Activated CD4-positive, alpha-beta memory T cell treated with anti-CD3 and anti-CD28 coated beads, Interleukin-2, amount 10 ng/mL, durations not matched to agents 7 days and 5 days (primary cell): ENCODE measurements at places on chromosomes 2 and 18.

GRCh38 chr18:43079422-43079821 is 36.1 kb downstream of the RIT2 start:
- no peak for DNase-seq

- no peak for DNase-seq
These were observed 60.0 kb downstream of the TMEM131 start for GRCh38 chr2:97935719-97936161.

GRCh38 chr18:37471637-37472036 is 94.0 kb downstream of the CELF4 start:
- DNase-seq, result no peak

- DNase-seq, result no peak
These were observed 74.2 kb upstream of the GALNT3 start for GRCh38 chr2:165868211-165868610.

DNA sequence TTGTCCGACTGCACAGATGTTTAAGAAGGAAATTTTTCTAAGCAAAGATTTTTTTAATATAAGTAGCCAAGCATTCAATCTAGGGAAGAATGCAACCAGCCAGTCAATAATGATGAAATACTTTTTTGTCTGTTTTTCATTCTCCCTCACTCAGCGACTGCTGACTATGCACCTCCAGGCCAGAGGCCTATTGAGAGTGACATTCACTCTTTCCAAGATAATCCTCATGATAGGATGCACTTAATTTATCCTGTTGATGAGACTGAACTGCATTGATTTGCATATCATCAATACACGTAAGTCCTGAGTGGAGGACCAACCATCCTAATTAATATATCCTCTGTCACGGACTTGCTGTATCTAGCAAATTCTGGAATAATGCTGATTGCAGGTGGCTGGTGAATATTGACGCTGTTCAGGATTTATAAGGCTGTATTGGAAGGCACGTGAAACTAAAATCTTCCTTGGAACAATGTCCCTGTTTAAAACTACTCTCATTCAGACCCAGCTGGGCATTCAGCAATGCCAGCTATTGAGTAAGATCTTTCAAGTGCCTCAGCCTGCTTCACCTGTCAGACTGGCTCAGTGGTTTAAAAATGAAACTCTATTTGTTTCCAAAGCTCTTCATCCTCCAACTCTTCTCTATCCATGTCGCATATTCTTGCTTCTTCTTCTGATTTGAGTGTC is 142.2 kb downstream of the MAP2 start:
- no peak for DNase-seq

DNA sequence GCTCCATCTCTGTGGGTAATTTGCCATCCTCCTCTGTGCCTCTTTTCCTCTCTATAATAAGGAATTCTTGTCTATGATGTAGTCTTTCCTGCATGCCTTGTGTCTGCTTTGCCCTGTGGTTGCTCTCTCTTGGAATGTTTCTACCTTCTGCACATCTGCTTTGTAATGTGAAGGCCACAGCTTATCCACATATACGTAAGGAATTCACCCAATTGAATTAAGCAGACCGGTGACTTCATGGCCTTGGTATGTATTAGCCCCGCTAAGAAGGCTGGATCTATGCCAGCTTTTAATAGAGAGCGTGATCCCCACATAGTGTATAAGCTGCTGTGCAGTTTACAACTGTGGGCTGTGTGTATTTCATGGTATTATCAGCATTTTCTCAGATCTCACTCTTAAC is 274.7 kb downstream of the RNF144A start:
- no peak for DNase-seq

- DNase-seq, result no peak
These were observed 511.5 kb upstream of the RAB6C start for GRCh38 chr2:129467941-129468340.

DNA sequence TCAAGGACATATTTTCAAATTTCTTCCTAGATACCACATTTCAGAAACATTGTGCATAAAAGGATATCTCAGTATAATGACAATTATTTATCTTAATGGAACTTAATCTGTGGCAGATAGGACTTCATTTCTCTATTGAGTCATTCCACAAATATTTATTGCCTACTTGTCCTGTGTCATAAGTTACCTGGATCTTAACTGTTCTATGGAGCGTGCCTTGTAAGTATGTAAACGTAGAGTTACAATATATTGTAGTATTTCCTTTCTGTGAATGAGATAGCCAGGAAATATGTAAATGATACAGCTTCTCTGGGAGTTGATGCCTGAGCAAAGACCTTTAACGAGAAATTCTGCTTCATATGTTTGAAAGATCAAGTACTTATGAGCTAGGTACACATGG is 2.5 kb downstream of the AGFG1 start:
- DNase-seq, result no peak

GRCh38 chr2:233968556-233968955 is 51.4 kb downstream of the TRPM8 start:
- DNase-seq, result no peak

DNA sequence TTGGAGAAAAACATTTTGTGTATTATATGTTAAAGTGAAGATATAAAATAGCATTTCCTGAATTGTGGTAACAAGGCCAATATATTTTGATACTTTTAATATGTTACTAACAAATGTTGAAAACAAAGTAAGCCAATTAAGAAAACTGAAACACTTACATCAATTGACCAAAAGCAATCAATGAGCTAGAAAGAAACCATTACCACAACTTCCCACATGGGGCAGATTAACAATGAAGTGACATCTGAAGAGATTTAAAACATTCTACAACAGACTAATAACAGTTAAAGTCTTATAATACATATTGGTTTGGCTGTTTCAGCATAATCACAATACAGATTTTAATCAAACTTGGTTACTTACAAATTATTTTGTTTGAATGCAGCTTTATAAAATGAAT is 282.4 kb upstream of the NETO1 start:
- no peak for DNase-seq

GRCh38 chr18:74635224-74635975 is 37.7 kb downstream of the ZNF407 start:
- DNase-seq, result no peak

GRCh38 chr2:60125611-60126426 is 427.6 kb downstream of the BCL11A start:
- DNase-seq, result no peak

- no peak for DNase-seq
These were observed 28.3 kb downstream of the CREB1 start for GRCh38 chr2:207558079-207558491.

- DNase-seq, result peak; percentile 5
These were observed 9.9 kb downstream of the GLI2 start for GRCh38 chr2:120745420-120746111.

DNA sequence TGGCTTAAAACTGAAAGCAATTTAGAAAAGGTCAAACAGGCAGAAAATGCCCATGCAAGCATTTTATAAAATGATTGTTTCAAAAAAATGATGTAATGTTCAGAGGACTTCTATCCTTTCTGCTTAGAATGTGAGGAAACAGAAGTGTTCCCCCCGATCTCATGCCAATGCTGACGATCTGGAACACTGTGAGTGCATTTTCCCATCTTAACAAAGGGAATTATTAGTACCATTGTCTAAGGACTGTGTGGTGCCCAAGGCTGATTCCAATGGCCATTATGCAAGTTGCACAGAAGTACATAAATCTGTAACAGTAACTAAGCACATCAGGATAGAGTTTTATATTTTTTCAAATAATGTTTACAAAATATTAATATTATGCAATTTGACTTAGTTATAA is 185.3 kb downstream of the MYT1L start:
- no peak for DNase-seq

DNA sequence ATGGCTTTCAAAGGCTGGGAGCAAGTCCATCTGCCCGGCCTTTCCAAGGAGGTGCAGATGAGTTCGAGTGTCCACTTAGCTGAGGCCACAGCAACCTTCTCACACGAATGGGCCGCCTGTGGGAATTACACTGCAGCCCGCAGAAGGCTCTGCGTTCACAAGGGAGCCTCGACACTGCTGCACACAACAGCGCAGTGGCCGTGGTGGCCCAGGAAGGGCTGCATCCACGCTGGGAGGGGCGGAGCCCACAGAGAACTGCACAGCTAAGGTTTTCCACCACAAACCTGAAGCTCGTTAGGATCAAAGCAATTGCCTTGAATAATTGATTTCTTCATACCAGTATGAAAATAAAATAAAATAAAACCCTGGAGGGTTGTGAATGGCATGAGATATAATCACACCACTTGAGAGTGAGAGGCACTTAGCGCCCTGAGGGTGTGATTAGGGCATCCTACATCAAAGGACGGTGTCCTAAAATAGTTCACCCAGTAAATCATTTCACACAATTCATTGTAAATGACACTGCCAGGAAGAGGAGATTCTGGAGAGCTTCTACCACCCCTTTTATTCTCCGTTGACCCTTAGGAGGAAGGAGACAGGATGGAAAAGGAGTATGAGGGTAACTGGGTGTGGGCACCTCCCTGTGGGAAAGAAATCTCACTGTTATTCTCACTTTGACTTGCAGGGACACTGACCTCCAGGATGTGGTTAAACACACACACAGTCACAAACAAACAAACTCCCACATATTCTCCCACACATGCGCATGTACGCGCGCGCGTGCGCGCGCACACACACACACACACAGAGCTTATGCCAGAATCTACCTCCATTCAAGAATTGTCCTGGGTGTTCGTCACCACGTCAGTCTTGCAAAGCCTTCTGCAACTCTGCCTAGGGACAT is 256.6 kb upstream of the ID2 start:
- DNase-seq, result peak; percentile 46

DNA sequence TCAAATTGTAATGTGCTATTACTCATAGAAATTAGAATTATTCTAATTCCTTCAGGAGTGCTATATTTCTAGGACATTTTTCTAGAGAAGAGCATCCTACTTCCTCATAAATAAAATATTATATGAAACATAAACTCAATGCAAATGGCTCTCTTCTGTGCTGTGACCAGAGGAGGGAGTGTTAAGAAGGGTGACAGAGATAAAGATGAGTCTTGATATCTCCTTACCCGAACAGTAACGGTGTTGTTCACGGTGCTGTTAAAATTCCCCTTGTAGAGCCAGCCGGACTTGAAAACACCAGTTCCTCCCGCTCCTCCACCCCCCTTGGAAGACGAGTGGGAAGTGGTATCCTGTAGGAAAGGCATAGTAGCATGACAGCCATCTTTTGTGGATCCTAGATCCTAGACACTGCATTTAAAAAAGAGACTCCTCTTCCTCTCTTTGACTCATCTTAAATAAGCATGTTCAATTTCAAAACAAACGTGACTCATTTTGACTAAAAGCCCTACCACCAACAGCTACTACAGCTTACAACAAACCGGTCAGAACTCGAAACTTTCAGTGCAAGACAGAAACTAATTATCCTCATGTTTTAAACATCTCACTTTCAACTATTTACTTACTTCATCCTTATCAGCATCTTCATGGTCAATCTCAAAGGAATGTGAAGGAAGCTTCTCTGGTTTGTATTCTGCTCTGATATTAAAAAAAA is 156.3 kb downstream of the DOCK10 start:
- DNase-seq, result no peak

DNA sequence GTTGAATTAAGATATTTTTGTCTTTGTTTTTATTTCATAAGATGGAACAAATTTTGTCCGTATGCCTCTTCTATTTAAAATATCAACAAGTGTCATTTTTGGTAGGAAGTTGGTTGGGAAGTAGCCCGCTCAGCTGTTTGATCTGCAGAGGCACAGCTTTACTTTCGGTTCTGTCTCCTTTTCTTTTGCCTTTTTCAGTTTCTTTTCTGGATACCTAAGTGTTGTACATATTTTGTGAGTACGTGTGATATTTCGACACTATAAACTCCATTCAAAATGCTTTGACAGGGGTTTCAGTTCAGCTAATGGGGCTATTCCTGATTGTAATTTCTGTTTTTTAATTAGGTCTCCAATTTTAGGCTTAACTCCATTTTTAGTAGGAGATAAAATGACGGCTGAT is 1785.0 kb upstream of the LRRTM1 start:
- DNase-seq, result no peak

GRCh38 chr2:120341977-120342376 is 4.0 kb upstream of the INHBB start:
- DNase-seq, result no peak

DNA sequence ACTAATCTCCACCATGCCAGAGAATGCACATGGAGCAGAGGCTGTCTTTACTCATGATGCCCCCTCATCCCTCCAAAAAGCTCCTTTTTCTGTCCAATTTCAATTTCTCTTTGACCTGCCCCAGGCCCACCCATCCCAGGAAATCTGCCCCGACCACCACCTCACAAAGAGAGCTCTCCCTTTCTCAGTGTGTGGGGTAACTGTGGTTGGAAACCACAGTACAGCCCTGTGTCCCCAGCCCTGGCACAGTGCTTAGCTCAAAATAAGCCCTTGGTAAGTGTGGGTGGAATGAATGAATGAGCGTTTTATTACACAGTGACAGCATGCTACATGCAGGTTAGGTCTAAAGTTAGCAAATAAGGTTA is 43.7 kb upstream of the CAB39 start:
- DNase-seq, result no peak

DNA sequence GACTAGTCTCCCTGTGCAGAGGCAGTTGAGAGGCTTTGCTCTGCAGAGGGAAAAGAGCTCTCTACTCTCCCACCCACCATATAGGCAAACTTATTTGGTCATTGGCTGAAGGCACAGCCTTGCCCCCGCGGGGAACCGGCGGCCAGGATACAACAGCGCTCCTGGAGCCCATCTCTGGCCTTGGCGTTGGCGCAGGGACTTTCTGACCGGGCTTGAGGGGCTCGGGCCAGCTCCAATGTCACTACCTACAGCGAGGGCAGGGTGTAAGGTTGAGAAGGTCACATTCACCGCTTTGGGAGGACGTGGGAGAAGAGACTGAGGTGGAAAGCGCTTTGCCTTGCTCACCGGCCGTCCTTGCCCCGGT is 2.2 kb downstream of the ONECUT2 start:
- DNase-seq, result no peak

- no peak for DNase-seq
These were observed 58.7 kb upstream of the GAREM2 start for GRCh38 chr2:26114151-26114550.

- DNase-seq, result peak; percentile 19
These were observed 455 bp downstream of the PREPL start for GRCh38 chr2:44360749-44361329.

DNA sequence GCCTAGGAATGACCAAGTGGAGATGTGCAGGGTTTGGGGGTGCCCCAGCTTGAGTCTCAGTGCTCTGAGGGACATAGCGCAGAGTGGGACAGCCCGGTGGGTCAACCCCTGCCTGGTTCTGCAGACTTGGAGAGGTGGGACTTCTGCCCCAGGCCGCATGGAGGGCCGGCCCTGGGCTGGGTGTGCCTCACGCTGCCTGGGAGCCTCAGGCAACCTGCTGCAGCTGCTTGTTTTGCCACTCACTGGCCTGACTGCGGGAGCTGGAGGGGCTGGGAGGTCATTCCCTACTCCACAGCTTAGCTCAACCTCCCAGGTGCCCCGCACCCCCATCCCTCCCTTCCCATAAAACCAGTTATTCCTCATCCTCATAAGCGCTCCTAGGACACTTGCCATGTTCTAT is 33.1 kb downstream of the ODC1 start:
- no peak for DNase-seq

DNA sequence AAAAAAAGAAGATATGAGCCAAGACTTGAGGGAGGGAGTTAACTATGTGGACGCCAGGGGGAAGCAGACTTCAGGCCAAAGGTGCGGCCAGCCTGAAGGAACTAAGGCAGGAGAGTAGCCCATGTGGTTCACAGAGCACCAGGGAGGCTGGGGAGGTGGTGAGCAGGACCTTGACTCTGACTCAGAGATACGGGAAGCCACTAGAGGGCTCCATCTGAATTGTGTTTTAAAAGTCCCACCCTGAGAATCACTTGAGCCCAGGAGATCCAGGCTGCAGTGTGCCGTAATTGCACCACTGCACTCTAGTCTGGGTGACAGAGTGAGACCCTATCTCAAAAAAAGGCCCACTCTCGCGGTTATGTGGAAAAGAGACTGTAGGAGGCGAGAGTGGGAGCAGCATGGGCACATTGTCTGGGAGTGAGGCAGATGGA is 12.3 kb downstream of the CEP192 start:
- DNase-seq, result peak; percentile 26
